ENCODE measurements at places on chromosomes 1 and 21.
A peak's percentile ranks its signal among the peaks of the same experiment; 100 is the strongest.

DNA sequence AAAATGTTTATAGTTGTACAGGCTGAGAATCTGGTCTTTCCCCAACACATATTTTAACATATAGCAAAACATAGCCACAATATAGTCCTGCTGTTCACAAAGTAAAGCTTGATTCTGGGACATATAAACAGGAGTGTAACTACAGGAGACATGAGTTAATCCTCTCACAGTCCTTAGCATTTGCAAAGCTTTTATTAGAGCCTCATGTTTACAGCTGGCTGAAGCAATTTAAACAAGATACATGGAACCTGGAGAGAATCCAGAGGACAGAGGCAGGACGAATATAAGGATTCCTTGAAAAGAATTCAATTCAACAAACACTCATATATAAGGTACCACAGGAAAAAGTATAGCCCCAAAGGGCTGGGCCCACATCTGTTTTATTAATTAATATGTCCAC, 163.4 kb downstream of the ADGRL4 start:
- DNase-seq = no peak

- DNase-seq = no peak
Measured at GRCh38 chr1:111515291-111516004, 12.0 kb upstream of the ADORA3 start.

DNA sequence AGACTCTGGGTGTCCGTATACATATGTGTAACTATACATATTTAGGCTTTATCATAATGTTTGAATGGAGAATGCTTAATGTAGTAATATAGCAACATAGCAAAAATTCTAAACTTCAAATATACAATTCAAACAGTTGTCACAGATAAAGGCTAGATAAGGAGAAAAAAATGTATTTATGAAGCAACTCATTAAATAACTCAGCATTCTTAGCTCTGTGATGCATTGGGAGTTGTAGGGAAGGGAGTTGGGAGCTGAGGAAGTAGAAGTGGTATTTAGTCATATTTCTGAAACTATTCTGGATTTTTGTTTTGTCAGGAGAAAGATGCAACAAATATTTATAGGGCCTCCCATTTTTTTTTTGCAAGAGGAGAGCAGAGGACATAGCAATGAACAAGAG, 197.8 kb downstream of the PBX1 start:
- DNase-seq = no peak

DNA sequence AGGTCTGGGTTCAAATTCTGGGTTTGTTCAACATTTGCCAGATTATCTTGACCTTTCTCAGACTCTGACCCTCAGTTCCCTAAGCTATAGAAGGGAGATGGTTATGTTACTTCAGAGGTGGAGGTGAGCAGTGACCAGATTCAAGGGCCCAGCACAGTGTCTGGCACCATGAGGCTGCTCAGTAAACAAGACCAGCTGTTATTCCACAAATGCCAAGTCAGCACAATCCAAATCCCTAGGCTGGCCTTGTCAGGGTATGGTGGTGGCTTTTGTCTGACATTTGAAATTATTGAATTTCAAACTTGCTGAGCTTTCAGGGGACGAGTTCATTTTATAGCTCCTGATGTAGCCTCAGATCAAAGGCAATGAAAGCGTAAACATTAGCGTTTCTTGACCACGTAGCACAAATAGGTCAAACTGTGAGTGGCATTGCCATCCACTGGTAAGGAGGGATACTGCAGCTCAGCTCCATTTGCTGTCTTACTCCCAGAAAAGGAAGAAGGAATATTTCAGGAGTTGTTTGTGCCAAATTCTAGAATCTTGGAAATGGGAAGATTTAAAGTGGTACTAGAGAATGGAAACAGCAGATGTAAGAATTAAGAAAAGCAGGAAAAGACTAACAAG, 94.3 kb upstream of the EDN2 start:
- no peak for DNase-seq

- DNase-seq = no peak
Measured at GRCh38 chr1:26536521-26536920, 7.0 kb downstream of the RPS6KA1 start.

- peak; percentile 72 for DNase-seq
Measured at GRCh38 chr21:33374450-33375096, 28.6 kb upstream of the IFNGR2 start.

- peak; percentile 99 for DNase-seq
Measured at GRCh38 chr1:62436039-62436465, 797 bp upstream of the USP1 start.

GRCh38 chr1:219071209-219071608, 102.5 kb upstream of the LYPLAL1 start:
- no peak for DNase-seq

DNA sequence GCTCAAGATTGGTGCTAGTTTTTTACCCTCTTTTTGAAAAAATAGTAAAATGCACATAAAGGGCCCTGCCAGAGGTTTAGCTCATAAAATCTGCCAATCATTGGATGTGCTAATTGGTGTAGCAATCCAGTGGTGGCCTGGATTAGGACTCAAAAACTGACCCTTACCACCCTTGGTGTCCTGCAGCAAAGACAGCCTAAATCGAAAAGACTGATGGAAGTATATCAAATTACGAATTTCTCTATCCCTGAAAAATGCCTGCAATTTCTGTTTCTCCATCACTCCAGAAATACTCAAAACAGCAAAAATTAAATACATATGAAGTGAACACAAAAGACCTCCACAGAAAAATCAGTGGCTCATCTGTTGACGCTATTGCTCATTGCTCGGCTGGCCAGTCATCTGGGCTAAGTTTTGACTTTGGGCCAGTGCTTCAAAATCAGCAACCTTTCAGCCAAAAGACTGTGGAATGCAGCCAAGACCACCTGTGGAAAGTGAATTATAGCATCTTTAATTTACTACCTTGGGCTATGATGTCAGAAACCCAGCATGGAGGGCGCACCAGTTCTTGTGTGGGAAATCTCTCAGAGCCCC, 30.0 kb downstream of the WLS start:
- DNase-seq = no peak

DNA sequence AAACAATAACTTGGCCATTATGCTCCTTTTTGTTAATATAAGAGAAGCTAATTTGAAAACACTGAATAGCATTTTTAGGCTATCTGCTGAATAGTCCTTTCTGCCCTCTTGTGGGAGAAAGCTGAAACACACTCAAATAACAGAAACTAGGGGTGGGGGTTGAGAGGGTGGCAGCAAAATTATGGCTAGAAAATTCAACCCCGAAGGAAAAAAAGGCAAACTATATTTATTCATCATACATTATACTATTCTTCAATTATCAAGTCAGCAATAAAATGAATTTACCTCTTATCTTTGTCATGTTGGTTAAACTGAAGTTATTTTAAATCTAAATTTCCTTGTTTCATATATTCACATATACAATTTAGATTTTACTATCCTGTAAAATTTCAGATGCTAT, 255.9 kb downstream of the FAF1 start:
- DNase-seq = peak; percentile 23

- no peak for DNase-seq
Measured at GRCh38 chr1:94335447-94335846, 82.7 kb upstream of the ABCD3 start.

GRCh38 chr21:36079010-36079649, 9.3 kb downstream of the CBR1 start:
- DNase-seq = peak; percentile 43

DNA sequence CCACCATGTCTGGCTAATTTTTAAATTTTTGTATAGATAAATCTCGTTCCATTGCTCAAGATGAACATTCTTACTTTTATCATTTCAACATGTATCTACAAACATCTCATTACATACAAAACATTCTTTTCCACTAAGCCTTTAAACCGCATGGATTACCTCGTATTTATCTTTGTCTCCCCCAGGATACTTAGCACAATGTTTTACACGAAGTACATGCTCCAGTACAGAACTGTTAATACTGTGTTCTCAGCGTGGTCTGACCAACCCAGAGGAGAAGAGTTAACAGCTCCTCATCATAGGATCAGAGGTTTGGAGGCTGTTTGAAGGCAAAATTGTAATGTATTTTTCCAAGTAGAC, 7.4 kb downstream of the PIK3C2B start:
- no peak for DNase-seq

GRCh38 chr1:167707942-167708341, 13.8 kb upstream of the MPZL1 start:
- no peak for DNase-seq

- DNase-seq = no peak
Measured at GRCh38 chr21:27589781-27590180, 622.9 kb upstream of the ADAMTS5 start.

DNA sequence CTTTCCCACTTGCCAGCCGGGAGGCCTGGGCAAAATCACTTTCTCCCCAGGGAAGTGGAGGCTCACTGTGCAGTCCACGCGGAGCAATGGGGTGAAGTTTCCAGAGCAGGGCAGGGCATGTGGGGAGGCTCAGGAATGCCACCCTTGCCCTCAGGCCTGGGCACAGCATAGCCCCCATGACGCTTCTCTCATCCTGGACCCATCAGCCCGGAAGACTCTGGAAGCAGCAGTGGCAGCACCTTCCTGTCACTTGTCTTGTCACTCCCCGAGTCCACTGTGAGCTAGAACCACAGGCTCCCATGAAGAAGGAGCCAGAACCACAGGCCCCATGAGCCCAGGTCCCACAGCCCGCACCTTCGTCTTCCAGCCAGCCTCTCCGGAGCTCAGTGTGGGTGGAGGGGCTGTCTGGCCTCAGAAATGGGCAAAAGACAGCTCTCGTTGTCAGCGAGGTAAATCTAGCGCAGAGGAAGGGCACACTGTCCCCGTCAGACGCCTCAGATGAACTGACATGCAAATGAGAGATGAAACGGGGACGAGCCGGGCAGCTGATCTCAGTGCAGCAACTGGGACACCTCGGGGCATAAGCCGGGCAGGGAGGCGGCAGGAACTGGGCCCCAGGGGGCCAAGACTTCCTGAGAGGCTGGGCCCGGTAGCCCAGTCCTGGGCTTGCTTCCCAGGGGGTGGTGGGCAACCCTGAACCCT, 6.1 kb downstream of the PDE9A start:
- DNase-seq = no peak

DNA sequence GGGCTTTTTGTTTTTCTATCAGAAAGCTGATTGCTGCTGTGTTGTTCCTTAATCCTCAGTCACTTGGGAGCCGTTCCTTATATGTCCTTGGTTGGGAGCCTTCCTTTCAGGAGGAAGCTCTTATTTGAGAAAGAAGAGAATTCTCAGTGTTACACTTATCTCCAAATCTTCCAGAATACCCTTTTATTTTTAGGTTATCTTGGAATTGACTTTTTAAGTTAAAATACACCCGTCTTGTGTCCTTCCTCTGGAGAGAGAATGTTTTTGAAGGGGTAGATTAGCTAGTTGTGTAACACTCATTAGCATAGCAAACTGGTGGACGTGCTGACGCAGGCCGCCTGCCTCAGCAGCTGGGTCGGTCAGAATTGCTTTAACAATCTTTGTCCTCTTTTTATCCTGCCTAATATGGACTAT, 42.1 kb downstream of the LRRC8B start:
- DNase-seq = no peak

DNA sequence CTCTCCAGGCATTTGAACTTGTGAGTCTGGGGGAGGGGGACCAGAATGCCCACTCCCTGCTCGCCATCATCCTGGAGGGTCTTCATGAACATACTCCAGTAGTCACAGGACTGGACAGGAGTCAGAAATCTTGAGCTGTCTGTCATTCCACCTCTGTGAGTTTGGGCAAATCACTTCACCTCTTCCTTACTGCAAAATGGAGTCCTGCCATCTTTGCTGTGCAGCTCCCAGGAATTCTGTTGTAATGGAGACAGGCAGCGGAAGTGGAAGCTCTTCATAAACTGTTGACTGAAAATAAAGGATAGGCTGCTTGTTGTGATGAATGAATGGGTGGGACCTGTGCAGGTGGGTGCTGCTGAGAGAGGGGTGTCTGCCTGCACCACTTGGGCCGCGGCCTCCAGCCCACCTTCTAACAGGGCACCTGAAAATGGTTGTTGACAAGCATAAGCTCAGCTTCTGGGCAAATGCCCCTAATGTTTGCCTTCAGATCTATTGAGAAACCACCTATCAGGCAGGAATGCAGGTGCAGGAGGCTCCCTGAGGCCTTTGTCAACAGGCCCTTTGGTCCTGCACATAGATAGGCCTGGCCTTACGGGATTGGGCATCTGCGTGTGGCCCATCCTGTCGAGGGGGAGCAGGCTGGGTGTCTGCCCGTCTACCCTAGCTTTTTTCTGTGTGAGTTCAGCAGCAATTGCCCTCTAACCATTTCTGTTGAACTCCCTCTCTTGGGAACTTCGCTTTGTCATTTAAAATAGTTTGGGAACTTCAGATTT, 321.0 kb downstream of the RPS6KC1 start:
- no peak for DNase-seq

- peak; percentile 82 for DNase-seq
Measured at GRCh38 chr1:24535021-24535424, 20.9 kb upstream of the NCMAP start.
